ENCODE measurements at places on chromosomes 5 and 9. TPM values are rescaled to one million over a fixed set of nuclear protein-coding genes. Genes with fewer than 3 reads are reported as not detected.

DNA sequence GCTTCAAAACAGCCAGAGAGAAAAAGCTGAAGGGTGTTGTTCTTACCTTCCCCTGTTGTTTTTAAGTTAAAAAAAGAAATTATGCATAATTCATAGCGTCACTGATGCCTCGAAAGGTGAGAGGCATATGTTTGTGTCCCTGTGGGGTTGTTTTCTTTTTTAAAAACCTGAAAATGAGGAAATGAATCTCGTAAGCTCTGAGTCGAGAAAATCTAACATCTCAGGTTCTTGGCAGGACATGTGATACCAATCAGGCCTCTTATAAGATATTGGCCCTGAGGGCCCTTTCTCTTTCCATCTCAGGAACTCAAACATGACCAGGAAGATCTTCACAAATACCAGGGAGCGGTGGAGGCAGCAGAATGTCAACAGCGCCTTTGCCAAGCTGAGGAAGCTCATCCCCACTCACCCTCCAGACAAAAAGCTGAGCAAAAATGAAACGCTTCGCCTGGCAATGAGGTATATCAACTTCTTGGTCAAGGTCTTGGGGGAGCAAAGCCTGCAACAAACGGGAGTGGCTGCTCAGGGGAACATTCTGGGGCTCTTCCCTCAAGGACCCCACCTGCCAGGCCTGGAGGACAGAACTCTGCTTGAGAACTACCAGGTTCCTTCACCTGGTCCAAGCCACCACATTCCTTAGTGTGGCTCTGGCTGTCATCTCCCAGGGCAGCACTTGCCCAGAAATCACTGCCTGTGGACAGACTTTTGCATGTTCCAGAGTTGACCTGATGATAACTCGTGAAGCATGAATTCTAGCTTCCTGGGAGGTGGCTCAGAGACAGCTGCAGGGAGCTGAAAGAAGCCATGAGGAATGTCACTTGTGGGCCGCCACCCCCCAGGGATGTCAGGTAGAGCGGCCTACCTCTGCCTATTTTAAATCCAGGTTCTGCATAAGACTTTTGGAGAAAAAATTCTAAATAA, at the start of gene TAL2:
TAL2 (plus strand) TSS at position 274 of the 921 bp plus-strand sequence; CDS start at position 314, 40 bp downstream.
- DNase-seq = no peak

- no peak for DNase-seq
Measured at GRCh38 chr9:98218562-98219363, 26.3 kb upstream of the CORO2A start.

DNA sequence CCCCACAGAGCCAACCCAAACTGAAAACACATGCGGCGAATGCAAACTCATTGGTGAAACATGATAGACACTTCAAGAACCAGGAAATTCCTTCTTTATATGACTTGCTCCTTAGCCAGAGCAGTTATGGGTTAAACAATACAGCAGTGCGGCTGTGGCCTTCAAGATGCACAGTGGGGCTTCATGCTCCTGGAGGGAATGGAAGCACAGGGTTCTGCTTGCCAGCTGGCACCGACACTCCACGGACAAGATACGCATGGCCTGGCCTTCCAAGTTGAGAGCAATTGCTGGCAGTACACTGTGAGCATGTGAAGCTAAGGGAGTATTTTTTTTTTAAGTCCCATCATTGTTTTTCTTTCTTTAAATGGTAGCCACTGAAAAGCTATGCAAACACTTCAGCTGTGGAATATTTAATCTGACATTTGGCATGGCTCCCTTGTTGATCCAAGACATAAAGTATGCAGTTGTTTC, 451.6 kb upstream of the CD180 start:
- peak; percentile 94 for DNase-seq

GRCh38 chr9:106111039-106111730, 416.8 kb downstream of the TMEM38B start:
- no peak for DNase-seq

DNA sequence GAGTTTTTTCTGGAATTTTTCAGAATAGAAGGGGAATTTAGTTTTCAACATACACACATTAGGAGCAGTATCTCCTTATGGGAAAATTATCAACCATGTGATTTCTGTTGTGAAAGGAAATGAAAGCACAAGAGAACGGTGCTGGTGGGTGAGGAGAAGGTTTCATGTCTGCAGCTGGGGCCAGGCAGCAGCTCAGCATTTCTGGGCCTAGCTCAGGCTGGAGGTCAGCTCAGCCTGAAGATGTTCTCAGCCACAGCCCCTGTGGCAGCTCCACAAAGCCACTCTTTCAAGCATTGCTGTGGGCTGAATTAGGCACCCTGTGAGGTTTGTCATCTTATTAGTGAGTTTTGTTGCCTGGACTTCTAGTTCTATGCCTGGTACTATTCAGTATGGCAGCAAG, 90.3 kb downstream of the DIRAS2 start:
- DNase-seq = no peak

GRCh38 chr5:73205305-73205704, 32.3 kb downstream of the TMEM174 start:
- no peak for DNase-seq

- no peak for DNase-seq
Measured at GRCh38 chr9:2087500-2088313, 72.6 kb downstream of the SMARCA2 start.

DNA sequence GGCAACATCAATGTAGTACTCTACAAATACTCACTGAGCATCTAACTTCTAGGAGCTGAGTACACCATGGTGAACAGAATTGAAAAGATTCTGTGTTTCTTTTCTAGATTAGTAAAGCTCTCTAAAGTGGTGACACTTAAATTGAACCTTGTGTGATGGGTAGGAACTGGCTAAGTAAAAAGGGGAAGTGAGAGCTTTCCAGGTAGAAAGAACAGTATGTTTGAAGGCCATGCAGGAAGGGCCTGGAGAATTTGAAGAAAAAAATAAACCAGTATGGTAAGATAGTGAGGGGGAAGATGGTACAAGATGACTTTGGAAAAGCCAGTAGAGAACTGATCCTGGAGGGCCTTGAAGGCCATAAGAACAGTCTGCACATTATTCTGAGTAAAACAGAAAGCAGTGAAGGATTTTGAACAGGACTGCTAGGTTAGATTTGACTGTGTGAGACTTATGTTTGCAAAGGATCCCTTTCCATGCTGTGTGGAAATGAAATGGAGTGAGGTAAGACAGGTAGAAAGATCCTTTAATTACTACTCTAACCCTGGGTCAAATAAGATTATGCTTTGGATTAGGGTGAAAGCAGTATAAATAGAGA, 46.7 kb upstream of the UBQLN1 start:
- no peak for DNase-seq

DNA sequence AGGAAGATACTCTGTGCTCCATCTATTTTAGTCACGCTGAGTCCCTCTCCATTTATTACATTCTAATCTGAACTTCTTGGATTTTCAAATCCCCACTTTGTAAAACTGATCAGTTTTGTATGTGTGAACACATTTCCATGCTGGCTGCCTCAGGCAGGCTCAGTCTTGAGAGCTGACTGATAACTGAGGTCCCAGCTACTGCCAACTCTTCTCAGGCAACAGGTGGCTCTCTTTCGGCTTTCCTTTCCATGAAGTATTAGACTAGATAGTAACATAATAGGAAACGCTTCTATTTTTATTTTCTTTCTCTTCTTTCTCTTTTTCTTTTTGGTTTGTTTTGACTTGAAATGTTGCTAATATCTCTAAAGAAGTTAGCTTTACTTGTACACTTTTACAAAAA, 138.4 kb downstream of the TARS1 start:
- DNase-seq = no peak

- DNase-seq = no peak
Measured at GRCh38 chr5:313265-313664, 8.2 kb upstream of the AHRR start.

BARX1 gene
- not detected for polyA plus RNA-seq

RPP25L gene
- 28.8 TPM for polyA plus RNA-seq

ABO gene
- polyA plus RNA-seq = 18.5 TPM

IRX2 gene
- polyA plus RNA-seq = 0.04 TPM

SHROOM1 gene
- polyA plus RNA-seq = 5.9 TPM

FOXI1 gene
- not detected for polyA plus RNA-seq

PLAC8L1 gene
- polyA plus RNA-seq = not detected

GFI1B gene
- not detected for polyA plus RNA-seq
